ENCODE measurements at places on chromosomes 12 and 14.

DNA sequence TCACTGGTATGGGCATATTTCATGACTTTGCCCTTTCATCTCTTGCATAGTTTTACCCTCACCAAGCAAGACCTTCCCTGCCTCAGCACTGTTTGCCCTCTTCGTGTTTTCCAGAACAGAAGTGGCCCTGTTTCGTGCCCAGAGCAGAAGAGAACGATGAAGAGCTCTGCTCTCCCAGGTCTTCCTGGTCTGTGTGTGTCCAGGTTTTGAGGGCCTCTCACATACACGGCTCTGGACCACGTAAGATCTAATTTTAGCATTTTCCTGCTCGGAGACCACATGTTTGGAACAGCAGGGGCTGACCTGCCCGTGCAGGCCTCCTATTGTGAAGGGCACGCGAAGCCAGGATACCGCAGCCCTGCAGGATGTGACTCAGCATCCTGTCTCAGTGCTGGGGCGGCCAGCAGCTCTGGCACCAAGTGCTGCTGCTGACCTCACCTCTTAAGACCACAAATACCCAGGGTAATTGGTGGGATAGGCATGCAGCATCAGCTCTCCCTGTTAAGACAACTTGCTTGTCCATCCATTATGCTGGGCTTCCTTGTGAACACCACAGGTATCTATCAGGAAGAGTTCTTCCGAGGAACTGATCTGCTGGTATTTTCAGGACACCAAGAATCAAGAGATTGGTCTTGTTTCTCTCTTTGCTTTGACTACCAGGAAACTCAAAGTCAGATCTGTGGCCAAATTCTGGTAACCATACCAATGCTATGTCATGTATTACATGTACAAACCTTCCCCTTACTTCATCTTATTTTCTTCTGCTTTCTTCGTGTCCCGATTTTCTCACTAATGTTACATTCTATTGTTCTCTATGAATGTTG lies 19.0 kb downstream of the SSH1 start:
- peak; percentile 100 for DNase-seq

GRCh38 chr12:19039515-19039914 lies 90.0 kb upstream of the PLEKHA5 start:
- no peak for DNase-seq

GRCh38 chr12:110689281-110690126 lies 589 bp upstream of the HVCN1 start:
- DNase-seq, result no peak

DNA sequence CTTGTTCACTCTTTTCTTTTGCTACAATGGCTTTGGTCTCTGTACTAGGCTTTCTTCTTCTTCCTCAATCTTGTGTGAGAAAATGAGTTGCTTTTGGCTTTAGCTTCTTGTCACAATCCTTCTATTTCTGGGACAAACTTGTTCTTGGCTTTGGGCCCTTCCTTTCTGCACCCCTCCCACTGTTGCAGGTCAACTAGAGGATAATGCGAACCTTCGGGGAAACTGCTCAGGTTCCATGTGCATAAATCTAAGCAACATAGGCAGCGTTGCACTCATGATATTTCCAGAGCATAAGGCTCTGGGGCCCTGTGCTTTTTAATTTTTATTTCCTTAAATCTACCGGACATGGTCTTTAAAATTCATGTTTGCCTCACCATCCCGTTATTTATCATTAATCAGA lies 89.8 kb upstream of the LRIG3 start:
- no peak for DNase-seq

DNA sequence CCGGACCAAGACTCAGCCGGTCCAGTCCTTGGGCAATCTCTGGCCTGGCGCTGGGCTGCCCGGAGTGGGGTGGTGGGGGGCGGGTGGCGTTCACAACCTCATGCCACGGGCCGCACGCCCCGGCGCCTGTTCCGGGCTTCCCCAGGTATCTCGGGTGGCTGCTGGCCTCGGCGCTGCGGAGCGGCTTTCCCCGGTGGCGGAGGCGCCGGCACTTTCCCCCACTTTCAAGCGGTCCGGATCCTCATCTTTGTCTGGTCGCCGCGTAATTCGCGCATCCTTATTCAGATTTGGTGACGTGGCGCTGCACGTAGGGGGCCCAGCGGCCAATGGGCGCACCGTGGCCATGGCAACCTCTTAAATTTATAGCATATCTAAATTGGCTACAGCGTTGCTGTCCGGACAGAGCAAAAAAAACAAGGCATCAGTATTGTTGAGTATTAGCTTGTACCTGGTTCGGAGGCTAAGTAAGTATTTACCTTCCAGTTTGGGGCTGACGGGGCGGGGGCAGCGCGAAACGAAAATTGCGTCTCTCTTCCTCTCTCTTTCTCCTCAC lies at the start of gene LHX5:
LHX5 (minus strand) TSS at position 253 of the 553 bp plus-strand sequence. CDS start 373 bp downstream, outside the sequence.
- DNase-seq, result no peak
